Amygdala (tissue), 56 donors: ENCODE measurements at places on chromosomes 4 and X.

DNA sequence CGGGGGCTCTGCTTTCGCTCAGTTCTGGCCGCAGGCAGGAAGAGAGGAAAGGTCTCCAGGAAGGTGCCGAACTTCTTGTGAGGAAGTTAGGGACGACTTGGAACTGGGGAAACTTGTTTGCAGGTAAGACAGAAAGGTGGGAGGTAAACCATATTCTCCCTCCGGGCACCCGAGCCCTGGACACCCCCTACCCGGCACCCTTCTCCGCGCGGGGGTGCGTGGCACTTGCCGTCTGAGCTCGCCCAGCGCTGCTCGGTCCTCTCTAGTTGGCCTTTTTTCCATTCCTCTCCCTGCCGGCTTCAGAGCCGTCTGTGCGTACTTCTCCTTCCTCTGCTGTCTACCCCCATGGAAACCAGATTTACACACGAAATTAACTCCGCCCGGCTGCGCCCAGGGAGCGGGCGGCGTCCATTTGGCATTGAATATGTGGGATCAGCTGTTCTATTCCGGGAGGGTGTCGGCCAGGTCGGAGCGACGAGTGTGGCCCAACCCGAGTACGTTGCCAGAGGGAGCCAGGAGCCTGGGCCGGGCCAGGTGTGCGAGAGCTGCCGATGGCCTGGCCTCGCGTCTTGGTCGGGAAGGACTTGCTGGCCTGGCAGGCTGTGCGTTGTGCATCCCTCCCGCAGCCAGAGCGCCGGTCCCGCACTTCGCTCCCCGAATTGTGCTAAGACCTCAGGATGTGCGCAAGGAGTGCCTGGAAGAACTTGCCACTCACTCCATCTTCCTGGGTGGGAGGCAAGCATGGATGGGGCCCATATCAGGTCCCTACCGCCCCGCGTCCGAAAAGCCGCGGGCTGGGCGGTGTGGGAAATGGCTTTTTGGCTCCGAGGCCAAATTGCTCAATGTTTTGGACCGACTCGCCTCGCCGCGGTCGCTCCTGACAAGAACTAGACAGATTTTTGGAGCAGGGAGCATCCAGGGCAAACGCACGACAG lies 1.7 kb downstream of the PDGFRA start:
- no peak for DNase-seq

DNA sequence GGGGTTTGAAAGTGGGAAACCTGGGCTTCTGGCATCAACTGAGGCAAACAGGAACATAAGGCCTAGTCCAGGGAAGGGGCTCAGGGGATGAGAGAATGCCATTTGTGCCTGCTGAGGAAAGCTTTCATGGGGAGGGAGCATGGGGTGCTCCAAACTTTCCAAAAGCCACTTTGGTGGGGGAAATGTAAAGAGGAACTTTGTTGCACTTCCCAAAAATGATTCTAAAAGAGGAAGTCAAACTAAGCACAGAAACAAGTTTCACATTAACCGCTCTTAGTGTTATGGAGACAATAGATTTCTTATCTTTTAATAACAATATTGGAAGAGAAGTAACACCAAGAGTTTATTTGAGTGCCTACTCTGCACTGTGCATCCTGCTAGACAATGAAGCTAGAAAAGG lies 32.3 kb downstream of the GAB3 start:
- DNase-seq = no peak

DNA sequence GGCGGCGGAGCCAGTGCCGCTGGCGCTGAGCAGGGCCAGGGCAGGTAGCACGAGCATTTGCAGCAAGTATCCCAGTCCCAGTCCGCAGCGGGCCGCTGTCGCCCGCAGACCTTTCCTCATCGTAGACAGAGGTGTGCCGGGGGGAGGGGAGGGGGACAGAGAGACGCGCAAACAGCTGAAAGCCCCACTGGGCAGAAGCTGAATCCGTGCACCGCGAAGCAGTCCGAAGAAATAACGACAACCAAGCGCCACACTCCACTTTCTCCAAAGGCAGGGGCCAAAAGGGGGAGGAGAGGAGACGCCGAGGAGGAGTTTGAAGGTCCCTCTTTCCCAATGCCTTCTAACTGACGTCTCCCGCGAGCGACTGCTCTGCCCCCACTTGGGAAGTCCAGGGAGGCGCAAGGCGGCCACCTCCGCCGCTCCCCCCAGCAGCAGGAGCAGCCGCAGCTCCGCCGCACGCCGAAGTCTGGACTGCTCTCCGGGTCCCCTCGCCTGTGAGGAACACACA lies at the start of gene UNC5C:
UNC5C (minus strand) TSS at position 236 of the 508 bp plus-strand sequence.
- DNase-seq = peak; percentile 80

DNA sequence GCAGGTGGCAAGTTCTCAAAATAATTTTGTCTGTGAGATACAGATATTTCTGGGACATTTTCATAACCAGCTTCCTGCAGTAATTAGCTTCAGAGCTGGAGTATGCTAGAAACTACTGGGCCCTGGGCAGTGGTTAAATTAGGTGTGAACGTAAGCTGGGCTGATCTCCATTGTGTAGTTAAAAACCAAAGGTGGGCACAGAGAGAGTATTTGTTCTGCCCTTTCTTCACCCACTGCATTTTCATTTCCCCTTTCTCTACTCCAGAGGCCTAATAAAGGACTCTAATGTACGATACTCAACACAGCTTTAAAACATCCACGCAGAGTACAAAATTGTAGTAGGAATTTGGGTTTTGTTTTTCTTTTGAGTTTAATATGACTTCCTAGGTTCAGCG lies 252.7 kb downstream of the SPRY1 start:
- no peak for DNase-seq

DNA sequence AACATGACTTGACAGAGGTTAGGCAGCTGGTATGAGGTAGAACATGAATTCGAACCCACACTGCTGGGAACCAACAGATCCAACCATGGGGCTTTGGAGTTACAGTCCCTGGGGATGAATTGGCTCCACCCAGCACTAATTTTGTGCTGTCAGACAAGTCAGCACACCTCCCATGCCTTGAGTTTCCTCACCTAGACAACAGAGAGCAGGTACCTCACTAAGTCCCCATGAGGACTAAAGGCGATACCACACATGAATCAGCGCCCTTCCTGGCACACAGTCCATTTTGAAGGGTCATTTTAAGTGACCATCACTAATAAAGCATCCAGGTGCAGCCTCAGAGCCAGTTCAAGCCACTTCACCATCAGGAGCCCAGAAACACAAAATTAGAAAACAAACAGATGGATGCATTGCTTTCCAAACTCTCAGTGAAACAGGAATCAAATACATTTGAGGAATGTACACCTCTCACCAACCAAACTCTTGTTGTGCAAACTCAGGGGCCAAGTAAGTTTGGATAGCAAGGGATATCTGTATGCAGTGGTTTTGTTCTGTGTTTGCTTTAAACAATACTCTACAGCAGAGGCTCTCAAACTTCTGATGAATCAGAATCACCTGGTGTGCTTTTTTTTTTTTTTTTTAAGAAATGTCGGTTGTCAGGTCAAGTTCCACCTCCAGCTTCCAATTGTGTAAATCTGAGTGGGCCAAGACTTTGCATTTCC lies 10.1 kb downstream of the IDS start:
- no peak for DNase-seq

- DNase-seq = no peak
These were observed 112.4 kb upstream of the SPRY1 start for GRCh38 chr4:123284168-123284567.

- no peak for DNase-seq
These were observed 1.3 kb downstream of the CAMK2D start for GRCh38 chr4:113760094-113760794.

DNA sequence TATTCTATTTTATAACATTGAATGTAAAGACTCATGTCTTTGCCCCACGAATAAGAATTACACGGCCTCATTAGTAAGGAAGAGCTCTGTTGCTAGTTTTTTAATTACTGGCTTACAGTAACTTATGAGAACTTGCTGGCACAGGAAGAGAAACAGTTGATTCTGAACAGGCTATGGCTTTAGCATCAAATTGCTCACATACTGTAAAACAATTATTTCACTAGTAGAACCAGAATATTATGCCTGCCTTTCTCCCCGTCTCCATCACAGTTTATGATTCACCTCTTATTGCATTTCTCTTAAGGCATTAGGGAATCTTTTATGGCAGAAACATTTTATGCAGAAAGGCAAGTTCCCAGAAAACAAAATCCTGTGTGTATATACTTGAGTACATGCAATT lies 126.1 kb downstream of the SPRY1 start:
- no peak for DNase-seq

GRCh38 chr4:7524064-7524682 lies 89.4 kb upstream of the PSAPL1 start:
- DNase-seq = no peak

DNA sequence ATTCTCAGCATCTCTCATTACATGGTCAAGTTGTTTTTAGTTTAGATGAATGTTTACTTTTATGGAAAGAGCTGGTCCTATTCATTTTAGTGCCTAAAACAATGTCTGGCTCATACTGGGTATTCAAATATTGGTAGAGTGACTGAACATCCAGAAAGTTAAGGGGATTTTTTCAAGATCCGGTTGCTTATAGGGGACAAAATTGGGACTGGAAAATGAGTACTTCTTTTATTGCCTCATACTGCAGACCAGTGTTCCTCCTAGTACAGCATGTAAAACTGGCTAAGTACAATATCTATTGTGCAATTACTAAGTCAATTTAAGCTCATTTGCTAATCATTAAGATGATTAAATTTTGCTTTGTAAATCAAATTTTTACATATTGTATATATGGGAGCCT lies 13.9 kb downstream of the RP2 start:
- DNase-seq = no peak

- DNase-seq = no peak
These were observed 597.7 kb downstream of the PCDH18 start for GRCh38 chr4:136934601-136935000.

DNA sequence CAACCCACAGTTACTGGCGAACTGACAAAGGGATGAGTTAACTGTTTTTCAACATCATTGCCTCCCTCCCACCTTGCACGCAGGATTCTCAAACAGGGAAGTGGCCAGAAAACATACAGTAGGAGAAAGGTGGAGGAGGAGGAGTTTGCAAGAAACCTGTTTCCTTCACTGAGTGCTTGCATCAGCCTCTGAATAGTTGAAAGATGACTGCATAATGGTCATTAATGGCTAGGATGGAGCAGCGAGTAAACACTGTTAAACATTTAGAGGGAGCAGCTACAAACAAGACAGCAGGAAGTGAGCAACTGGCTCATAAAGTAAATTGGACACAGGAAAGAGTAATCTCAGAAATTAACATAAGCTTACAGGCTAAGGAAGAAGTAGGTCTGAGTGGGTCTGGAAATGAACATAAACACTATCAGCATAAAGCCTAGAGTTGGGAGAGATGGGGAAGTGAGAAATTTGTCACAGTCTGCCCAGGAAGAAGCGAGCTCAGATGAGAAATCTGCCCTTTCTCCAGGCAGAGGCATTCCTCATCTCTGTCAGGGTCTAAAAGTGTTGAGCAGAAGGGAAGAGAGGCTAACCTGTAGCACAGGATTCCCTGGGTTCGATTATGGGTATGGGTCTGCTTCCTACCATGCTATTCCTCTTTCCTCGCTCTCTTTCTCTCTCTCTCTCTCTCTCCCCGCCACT lies 38.6 kb downstream of the TRPC5OS start:
- DNase-seq = no peak

- no peak for DNase-seq
These were observed 13.6 kb upstream of the MAGED4B start for GRCh38 chrX:52082578-52082977.

DNA sequence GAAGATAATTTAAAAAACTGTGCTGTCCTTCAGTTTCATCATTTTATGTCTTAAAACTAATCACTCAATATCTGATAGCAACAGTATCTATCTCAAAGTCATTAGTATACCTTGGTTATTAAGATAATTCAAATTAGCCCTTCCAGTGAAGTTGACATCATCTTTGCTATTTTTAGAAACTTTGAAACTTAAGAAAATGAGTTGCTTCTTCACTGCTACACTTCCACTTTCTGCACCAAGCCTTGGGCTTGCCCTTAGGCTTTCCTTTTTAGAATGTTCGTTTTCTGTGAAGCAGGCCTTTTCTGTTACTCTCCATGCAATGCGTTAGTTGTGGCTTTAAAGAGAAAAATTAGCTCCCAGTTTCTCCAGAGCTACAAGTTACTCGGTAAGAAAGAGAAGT lies 4.4 kb upstream of the VAMP7 start:
- DNase-seq = no peak

- no peak for DNase-seq
These were observed 42.4 kb downstream of the DCUN1D4 start for GRCh38 chr4:51885363-51885762.

- no peak for DNase-seq
These were observed 52.2 kb downstream of the ANK2 start for GRCh38 chr4:113101669-113102068.

DNA sequence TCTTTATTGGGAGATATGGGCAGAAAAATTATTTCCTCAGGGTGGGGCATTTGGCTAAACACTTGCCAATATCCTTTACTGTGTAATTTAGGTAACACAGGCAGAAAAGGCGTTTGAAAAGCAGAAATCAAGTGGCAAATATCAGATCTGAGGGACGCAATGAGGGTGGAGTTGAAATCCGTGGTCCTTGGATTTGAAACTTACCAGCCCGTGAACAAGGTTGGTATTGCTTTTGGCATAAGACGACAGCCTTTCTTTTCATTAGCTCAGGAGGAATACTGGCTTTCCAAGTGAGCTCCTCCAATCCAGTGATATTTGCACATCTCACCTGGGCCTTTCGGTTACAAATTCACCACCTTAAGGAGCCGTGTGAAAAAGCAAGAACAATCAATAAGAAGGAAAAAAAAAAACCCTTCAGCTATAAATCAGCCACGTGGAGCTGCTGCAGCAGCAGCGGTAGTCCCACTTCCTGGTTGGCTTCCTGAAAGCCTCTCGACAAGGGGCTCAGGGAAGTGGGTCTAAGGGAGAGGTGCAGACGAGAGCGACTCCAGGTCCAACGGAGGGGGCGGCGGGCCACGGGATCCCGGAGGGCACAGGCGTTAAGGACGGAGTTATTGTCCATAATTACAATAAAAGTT lies 734 bp upstream of the GALNT7 start:
- DNase-seq = no peak

DNA sequence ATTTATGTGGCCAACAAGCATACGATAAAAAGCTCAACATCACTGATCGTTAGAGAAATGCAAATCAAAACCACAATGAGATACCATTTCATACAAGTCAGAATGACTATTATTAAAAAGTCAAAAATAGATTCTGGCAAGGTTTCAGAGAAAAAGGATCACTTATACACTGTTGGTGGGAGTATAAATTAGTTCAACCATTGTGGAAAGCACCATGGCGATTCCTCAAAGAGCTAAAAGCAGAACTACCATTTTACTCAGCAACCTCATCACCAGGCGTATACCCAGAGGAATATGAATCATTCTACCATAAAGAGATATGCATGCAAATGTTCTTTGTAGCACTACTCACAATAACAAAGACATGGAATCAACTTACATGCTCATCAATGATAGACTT lies 478.7 kb upstream of the GALNTL6 start:
- DNase-seq = no peak

DNA sequence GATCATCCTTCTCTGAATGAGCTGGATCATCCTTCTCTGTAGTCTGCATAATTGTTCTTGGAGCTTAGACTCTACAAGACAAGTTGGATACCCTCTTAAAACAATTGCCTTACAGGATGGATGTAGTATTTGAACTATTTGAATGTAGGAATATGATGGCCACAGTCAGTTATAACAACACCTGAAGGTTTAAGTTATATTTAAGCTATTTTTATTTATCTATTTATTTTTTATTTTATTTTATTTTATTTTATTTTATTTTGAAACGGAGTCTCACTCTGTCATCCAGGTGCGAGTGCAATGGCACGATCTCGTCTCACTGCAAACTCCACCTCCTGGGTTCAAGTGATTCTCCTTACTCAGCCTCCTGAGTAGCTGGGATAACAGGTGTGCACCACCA lies 149.9 kb upstream of the SLIT2 start:
- DNase-seq = no peak
